T1000 (cell line): ENCODE measurements at places on chromosomes 7 and 10.

GRCh38 chr10:43206391-43207235 is 60.3 kb downstream of the RASGEF1A start:
- DNase-seq, result no peak

GRCh38 chr10:132708936-132709335 is 77.0 kb downstream of the NKX6-2 start:
- DNase-seq, result no peak

- no peak for DNase-seq
These were observed 170.5 kb downstream of the SRPK2 start for GRCh38 chr7:105218215-105218614.

- DNase-seq, result no peak
These were observed 14.6 kb upstream of the PWWP2B start for GRCh38 chr10:132382231-132382922.

GRCh38 chr7:32241636-32242035 is 171.4 kb upstream of the PDE1C start:
- DNase-seq, result no peak

- no peak for DNase-seq
These were observed 269.4 kb downstream of the TCF7L2 start for GRCh38 chr10:113219446-113219845.

- peak; percentile 19 for DNase-seq
These were observed 739 bp downstream of the MPP7 start for GRCh38 chr10:28302012-28302637.

- DNase-seq, result no peak
These were observed 65.7 kb upstream of the STRIP2 start for GRCh38 chr7:129368389-129368986.

- DNase-seq, result no peak
These were observed 75.1 kb downstream of the EBF3 start for GRCh38 chr10:129888784-129889616.

DNA sequence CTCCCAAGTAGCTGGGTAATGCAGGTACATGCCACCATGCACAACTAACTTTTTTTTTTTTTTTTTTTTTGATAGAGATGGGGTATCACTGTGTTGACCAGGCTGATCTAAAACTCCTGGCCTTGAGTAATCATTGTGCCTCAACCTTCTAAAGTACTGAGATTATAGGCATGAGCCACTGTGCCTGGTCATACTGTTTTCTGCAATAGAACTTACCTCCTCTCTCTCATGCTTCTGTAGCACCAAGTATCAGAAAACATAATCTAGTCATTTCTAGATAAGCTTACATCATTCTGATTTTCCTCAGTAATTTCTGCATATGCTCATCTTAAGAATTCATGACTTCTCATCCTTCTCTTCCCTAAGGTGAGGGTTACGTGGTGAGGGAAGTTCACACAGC is 210.0 kb downstream of the IMMP2L start:
- no peak for DNase-seq

DNA sequence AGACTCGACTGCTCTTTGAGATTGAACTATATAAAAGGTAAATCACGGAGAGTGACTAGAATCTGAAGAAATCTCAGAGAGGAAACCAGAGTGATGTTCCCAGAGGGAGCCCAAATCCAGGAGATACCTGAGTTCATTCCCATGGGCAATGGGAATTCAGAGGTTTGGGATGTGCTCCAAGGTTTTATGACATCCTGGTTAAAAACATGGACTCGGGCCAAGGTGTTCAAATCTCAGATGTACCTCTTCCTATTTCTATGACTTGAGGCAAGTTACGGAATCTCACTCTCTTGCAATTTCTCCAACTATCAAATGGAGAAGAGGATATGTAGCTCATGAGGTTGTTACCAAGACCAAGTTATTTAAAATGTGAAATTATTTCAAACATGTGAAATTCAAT is 54.5 kb upstream of the RAB18 start:
- DNase-seq, result no peak

DNA sequence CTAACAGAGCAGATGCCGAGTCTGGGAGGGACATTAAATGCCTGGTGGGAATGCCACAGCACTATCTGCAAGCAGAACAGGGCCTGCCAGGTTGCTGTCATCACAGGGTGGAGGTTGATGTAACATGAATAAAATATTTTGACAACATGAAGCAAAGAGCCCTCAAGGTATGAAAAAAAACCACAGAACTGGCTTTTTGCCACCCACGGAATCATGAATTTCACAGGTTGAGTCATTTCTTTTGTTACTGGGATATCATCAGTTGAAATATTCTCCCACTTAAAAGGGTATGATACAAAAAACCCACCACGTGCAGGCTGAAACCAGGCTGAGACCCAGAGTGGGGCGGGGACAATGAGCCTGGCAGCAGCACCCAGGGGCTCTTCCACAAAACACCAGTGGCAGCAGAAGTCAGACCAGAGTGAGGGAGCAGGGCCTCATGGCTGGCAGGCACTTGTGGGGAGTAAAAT is 220.1 kb downstream of the TNS3 start:
- DNase-seq, result peak; percentile 75

- DNase-seq, result no peak
These were observed 111.0 kb upstream of the PLXDC2 start for GRCh38 chr10:19705250-19705649.

DNA sequence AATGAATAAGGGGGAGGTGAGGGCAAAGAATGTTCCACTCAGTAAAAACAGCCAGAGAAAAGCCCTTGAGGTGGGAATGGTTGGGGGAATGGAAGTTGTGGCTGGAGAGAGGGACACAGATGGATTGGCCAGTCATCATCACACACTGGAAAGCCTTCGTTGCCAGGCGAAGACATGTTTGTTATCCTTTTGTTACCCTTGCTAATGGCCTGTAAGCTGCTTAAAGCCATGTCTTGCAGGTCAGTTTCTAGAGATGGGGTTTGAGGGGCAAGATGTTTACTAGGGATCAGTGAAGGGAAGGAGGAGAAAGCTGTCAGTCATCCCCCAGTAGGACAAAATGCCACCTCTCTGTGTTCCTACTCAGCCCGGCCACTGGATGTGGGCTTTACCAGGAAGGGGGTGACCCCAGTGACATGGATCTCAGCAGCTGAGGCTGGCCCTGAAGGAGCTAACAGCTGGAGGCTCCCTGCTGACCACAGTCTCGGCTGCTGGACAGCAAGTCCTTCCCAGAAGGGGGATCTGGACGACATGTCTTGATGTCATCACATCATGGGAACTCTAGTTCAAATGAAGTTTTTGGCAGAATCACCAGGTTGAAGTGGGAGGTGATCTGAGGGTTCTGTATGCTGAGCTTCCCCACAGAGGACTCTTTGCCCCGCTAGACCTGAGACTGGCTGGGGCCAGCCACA is 66.2 kb downstream of the TBXAS1 start:
- DNase-seq, result no peak

DNA sequence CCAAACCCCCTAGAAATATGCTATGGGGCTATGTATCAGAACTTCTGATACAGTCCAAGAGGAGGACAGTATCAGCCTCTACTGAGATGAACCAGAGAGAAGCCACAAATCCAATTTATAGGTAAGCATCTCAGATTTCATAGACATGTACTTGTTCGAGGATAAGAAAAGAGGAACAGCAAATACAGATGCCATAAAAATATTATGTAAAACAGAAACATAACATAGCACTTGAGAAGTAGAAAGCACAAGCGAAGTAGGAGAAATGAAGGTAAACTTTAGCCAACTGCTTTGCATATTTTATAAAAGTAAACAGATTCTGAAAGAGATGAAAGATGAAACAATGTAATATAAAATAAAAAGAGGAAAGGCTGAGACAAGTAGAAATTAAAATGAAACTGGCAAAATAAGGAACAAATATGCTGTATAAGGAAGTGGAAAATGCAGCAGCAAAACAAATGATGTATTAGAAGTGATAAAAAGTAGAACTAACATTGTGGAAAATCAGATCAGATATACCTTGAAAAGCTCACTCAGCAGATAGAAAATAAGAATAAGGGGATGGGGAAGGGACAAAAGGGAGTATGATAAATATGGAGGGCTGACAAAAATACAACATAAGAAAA is 135.1 kb downstream of the SKAP2 start:
- DNase-seq, result no peak

- no peak for DNase-seq
These were observed 7.1 kb upstream of the ATP6V1F start for GRCh38 chr7:128855559-128855958.

GRCh38 chr10:100825325-100825875 is 80.0 kb downstream of the PAX2 start:
- no peak for DNase-seq

- DNase-seq, result no peak
These were observed 58.2 kb upstream of the SLC25A13 start for GRCh38 chr7:96380111-96380512.

- DNase-seq, result no peak
These were observed 17.4 kb downstream of the ITGB1 start for GRCh38 chr10:32940321-32941301.

- peak; percentile 49 for DNase-seq
These were observed 251.7 kb upstream of the PITRM1 start for GRCh38 chr10:3424111-3424851.

DNA sequence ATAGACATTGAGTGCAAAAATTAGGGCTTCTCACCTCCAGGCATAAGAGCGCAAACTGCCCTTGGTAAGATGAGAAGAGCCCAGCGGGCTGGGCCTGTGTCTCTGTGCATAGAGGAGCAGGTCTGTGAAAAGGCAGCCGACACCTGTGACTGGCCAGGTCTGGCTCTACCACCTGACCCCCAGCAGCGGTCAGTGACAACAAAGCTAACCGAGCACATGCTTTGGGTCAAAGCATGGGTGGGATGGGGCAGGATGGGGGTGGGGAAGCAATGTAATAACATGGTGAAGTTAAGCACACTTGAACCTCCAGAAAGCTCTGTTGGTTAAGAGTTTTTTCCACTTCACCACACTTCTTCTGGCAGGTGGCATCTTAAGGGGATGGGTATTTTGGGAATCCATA is 29.3 kb downstream of the CYTH3 start:
- DNase-seq, result no peak

- DNase-seq, result no peak
These were observed 257.7 kb upstream of the GLI3 start for GRCh38 chr7:42494736-42495135.

DNA sequence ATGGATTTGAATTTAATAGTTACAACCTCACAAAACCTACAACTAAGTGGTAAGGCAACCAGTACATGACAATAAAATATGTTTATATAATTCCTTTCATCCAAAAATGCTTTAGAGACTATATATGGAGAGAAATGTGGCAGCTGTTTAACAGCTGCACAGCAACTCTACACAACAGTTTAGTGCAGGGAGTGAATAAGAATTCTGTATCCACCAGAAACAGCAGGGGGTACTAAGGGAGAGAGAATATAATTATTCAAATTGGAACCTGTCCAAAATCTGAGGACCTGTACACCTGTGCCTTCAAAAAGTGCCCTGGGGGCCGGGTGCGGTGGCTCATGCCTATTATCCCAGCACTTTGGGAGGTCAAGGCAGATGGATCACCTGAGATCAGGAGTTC is 49.6 kb downstream of the POLL start:
- DNase-seq, result no peak

DNA sequence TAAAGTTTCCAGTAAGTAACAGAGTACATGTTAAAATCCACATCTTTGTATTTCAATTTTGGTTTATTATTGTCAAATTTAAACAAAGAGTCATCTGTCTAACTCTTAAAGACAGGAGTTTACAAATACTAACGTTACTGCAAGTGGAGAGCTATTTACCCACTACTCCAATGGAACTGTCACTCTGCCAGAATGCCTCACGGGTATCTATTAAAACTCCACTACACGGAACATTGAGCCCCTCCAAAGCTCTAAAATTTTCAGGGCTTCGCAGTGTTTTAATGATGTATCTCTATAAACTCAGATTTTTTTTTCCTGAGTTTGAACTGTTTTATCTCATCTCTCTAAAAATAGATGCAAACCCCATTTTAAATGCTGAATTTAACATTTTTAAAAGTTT is 388.7 kb upstream of the SEMA3A start:
- no peak for DNase-seq

DNA sequence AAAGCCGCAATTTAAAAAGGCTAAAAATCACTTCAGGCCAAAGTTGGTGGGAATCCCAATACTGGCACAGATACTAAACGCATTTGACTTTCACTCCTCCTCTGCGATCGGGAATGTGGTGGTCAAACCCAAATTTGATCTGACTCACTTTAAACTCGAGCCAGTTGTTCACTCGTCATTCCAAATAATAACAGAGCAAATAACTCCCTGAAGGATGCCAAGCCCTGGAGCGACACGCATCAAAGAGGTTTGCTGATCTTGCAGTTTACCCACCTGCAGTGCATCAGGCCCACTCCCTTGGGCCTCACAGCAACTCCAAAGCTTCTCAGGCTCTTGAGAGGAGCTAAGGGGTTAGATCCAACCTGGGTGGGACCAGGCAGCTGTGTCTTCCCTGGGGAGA is 12.2 kb downstream of the PTN start:
- no peak for DNase-seq

GRCh38 chr10:73816917-73817729 is 5.7 kb upstream of the NDST2 start:
- DNase-seq, result no peak
